Activated naive CD4-positive, alpha-beta T cell (primary cell): ENCODE measurements at places on chromosomes 1 and 21.

- DNase-seq: no peak
These were observed 130.3 kb upstream of the ATP1A1 start for GRCh38 chr1:116242741-116243140.

DNA sequence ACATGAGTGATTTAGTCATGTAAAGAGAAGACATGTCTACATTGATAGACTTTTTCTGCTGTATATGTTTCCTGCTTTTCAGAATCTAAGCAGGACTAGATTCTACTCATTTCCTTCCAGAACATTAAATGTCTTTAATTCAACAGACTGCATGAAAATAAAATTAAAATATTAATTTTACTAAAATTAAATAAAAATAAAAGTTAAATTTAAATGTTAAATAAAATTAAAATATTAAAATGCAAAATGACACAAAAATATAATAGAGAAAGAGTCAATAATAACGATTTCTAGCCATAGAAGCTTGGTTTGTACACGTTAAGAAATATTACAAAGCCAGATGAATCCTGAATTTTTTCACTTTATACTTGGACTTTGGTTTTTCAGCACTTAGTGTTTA lies 552.8 kb upstream of the NR5A2 start:
- DNase-seq: no peak

GRCh38 chr1:21437341-21437640 lies 2.6 kb upstream of the NBPF3 start:
- no peak for DNase-seq

- no peak for DNase-seq
These were observed 99.0 kb upstream of the HNRNPU start for GRCh38 chr1:244963231-244963826.

- DNase-seq: no peak
These were observed 64.2 kb upstream of the CR2 start for GRCh38 chr1:207389728-207390464.

- DNase-seq: no peak
These were observed 415.2 kb upstream of the KAZN start for GRCh38 chr1:14183329-14183728.

- no peak for DNase-seq
These were observed 57.7 kb upstream of the ATP5PO start for GRCh38 chr21:33973268-33973667.

DNA sequence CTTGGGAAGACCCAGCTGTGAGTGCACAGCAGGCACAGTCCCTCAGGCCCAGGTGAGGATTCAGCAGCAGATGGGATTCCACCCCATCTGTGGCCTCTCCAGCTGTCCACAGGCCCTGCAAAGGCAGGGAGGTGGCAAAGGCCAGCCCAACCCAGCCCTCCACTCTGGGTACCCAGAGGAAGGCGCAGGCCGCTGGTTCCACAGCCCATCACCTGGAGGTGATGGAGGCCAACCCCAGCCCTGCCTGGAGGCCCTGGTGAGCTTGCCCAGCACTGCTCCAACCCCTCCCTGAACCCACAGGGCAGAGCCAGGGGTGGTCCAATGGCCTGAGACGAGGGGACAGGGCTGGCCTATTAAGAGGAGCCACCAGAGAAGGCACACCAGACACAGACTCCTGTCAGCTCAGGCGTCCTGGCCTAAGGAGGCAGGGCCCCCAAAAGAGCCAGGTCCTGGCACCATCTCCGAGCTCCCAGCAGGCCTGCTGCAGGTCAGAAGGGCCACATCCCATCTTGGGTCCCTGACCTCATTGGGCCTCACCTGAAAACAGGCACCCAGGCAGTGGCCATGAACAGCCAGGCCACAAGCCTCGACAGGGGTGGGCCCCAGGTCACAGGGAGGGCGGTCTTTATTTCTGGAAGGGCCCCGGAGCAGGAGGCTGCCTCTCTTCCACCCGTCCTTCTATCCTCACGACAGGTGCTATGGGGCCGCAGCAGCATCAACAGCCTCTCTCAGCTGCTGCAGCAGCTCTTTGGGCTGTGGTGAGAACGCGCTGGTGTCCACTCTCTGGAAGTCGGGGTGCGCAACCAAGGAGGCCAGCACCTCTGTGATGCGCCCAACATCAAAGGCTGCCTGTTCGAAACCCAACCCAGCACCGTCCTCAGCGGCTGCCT lies 3.2 kb downstream of the JMJD4 start:
- DNase-seq: no peak
